ENCODE measurements at places on chromosomes 16 and 17.

DNA sequence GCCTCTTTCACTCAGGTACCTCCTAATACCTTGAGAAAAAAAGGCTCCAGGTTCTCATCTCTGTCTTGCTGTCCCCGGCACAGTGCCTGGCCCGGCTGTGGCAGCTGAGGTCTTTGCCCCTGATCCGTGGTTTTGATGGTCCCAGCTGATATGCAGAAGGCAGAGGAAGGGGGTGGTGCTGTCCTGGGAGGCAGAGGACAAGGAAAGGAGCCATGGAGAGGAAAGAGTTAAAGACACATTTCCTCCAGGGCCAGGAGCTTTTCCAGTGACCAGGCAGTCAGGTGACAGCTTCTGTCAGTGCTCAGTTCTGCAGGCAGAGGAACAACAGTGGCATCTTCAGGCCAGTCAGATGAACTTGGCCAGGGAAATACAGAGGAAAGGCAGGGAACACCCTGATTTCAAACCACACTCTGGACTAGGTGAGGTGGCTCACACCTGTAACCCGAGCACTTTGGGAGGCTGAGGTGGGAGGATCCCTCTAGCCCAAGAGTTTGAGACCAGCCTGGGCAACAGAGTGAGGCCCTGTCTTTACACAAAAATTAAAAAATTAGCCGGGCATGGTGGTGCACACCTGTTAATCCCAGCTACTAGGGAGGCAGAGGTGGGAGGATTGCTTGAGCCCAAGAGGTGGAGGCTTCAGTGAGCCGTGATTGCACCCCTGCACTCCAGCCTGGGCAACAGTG is 3.3 kb upstream of the COG1 start:
- peak; percentile 86 for DNase-seq

- no peak for DNase-seq
Observed at GRCh38 chr16:57335366-57335765, 23.2 kb upstream of the CCL22 start.

- no peak for DNase-seq
Observed at GRCh38 chr16:56948234-56948633, 13.5 kb upstream of the CETP start.

DNA sequence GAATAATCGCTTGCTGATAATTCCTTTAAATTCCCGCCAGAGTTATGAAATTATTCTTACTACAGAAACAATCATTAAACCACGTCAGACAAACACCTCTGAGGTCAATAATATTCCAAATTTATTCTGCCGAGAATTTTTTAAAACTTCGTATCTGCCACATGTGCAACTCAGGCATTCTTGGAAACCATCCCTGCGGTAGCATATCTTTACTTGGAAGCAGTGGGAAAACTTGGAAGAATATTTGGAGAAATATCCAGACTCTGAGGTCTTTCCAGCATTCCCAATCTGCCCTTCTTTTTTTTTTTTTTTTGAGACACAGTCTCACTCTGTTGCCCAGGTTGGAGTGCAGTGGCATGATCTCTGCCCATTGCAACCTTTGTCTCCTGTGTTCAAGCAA is 2.0 kb upstream of the CCL11 start:
- no peak for DNase-seq

GRCh38 chr16:58243528-58244004 is 45.7 kb upstream of the CSNK2A2 start:
- no peak for DNase-seq

DNA sequence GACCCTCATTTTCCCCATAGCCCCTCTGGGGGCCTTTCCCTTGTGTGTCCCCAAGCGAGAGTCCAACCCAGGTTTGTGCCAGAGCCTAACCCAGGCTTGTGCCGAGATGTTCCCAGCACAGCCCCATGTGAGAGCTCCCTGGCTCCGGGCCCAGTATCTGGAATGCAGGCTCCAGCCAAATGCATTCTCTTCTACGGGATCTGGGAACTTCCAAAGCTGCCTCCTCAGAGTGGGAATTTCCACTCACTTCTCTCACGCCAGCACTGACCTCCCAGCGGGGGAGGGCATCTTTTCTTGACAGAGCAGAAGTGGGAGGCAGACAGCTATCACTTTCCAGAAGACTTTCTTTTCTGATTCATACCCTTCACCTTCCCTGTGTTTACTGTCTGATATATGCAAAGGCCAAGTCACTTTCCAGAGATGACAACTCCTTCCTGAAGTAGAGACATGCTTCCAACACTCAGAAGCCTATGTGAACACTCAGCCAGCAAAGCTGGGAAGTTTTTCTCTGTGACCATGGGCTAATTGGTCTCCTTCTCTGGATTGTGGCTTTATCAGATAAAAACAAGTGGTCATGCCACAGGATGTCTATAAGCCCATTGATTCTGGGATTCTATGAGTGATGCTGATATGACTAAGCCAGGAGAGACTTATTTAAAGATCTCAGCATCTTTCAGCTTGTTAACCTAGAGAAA is 2.5 kb upstream of the CCL2 start:
- DNase-seq = peak; percentile 38

- no peak for DNase-seq
Observed at GRCh38 chr17:68401288-68401687, 56.0 kb downstream of the WIPI1 start.

GRCh38 chr16:63292036-63292435 is 1255.8 kb upstream of the CDH8 start:
- no peak for DNase-seq

GRCh38 chr17:63961355-63962212 is 11.1 kb downstream of the SCN4A start:
- DNase-seq = peak; percentile 54

DNA sequence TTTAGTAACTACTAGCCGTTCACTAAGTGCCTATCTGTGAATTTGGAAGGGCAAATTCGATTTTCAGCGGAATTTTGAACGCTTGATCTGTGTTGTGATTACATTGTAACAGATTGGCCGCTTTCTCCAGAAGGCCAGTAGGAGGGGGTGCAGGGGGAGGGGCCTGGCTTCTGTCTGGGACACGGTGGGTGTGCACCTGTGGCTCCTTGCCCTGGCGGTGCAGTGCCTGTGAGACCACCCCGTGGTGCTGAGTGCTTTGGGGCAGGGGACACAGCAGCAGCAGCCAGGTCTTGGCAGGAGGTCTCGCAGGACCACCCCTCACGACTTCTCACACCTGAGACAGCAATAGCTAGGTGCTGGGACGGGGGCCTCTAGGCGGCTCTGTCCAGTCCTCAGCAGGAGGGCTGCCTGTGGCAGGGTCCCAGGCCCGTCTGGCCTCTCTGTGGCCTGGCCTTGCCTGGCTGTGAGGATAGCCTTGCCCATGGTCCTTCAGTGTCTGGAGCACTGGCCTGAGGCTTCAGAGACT is 1.8 kb downstream of the UBE2I start:
- DNase-seq = no peak

Data from HTR-8/SVneo (cell line).